ENCODE measurements at places on chromosomes 13 and 19. TPM values are rescaled to one million over a fixed set of nuclear protein-coding genes. Genes with fewer than 3 reads are reported as not detected.
A peak's percentile ranks its signal among the peaks of the same experiment; 100 is the strongest.

The NAPSA gene
- total RNA-seq, result not detected

DNA sequence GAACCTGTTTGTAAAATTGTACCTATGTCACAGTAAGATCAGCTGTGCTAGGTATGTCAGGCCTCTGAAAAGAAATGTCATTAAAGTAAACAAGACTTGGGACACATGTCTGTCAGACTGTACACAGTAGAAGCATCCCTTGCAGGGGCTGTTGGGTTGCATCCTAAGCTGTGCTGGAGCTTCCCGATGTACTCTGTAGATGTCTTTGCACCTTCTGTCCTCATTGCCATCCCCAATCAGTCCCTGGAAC is 48.7 kb upstream of the GPR183 start:
- no peaks in the 10 kb centered on the region for H3K27me3 ChIP-seq
- H3K4me3 ChIP-seq, result peak overlapping the region; percentile 11
- DNase-seq, result no peak
- no peaks in the 10 kb centered on the region for H3K4me1 ChIP-seq
- H3K27ac ChIP-seq, result peak overlapping the region; percentile 56

DNA sequence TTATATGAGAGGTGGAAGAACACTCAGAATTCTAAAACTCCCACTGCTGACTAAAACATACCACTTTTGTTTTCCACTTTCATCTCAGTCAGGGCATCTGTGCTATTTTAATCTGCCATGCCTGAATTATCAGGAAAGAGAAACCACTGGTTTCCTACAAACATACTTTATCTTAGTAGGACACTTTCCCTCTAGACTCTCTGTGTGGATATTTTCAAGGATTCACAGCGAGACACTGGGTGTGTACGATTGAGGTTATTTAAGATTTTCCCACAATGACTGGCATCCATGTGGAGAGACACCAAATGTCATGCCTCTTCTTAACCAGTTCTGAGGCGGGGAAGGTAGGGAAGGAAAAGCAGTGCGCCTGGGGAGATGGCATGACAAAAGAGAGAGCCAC is 212.2 kb downstream of the ENOX1 start:
- H3K27me3 ChIP-seq, result no peaks in the 10 kb centered on the region
- peak overlapping the region; percentile 46 for H3K27ac ChIP-seq
- H3K4me3 ChIP-seq, result no peak overlapping the region
- no peaks in the 10 kb centered on the region for H3K36me3 ChIP-seq
- DNase-seq, result no peak
- peaks cover 27% of the 10 kb centered on the region for H3K4me1 ChIP-seq

DNA sequence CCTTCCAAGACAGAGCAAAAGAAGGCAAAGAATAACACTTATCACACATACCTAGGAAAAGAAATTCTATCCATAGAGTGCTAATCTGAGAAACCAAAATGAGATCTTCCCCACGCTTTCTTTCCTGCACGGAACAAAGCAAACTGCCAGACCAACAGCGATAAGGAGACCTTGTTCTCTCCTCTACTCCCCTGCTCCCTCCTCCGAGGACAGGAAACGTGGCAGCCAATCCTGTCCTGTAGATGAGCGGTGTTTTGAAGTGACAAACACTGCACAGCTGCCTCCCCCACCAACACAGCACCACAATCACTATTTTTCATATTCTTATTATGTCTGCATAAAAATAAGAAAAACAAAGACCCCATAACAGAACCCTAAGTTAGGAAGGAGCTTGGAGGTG is 113.9 kb upstream of the IRS2 start:
- H3K4me1 ChIP-seq, result no peaks in the 10 kb centered on the region
- DNase-seq, result no peak
- no peak overlapping the region for H3K27ac ChIP-seq
- H3K36me3 ChIP-seq, result no peaks in the 10 kb centered on the region

- H3K27me3 ChIP-seq, result no peaks in the 10 kb centered on the region
- no peak for DNase-seq
- H3K27ac ChIP-seq, result no peak overlapping the region
- no peaks in the 10 kb centered on the region for H3K36me3 ChIP-seq
Measured at GRCh38 chr19:29247471-29247870, 34.5 kb upstream of the UQCRFS1 start.

DNA sequence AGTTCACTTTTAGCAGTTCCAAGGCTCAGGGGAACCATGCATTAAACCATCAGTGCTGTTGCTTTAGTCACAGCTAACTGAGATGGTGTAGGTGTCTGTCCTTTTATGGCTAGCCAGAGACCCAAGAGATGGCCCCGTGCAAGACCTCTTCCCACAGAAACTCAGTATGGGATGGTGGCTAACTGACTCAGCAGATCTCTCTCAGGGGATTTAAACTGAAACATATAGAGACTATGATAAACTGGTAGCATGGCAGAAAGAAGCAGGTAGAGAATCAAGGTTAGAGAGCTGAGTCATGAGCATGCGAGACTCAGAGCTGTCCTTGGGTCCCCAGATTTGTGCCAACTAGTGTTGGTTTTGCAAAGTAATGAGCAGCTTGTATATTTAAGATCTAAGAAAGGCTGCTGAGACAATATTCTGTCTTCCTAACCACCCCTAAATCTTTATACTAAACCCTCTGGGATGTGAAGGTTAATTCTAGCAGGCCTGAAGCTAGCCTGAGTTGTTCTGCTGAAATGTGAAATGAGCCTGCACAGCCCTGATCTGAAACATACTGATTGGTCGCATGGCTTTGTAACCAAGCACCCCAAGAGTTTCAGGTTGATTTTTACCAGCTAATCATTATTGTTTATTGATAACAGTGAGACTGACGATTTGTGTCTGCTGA is 6.5 kb upstream of the SCEL start:
- no peak overlapping the region for H3K4me3 ChIP-seq
- DNase-seq, result no peak
- H3K27me3 ChIP-seq, result no peaks in the 10 kb centered on the region
- no peak overlapping the region for H3K27ac ChIP-seq
- H3K36me3 ChIP-seq, result no peaks in the 10 kb centered on the region
- H3K4me1 ChIP-seq, result no peaks in the 10 kb centered on the region

DNA sequence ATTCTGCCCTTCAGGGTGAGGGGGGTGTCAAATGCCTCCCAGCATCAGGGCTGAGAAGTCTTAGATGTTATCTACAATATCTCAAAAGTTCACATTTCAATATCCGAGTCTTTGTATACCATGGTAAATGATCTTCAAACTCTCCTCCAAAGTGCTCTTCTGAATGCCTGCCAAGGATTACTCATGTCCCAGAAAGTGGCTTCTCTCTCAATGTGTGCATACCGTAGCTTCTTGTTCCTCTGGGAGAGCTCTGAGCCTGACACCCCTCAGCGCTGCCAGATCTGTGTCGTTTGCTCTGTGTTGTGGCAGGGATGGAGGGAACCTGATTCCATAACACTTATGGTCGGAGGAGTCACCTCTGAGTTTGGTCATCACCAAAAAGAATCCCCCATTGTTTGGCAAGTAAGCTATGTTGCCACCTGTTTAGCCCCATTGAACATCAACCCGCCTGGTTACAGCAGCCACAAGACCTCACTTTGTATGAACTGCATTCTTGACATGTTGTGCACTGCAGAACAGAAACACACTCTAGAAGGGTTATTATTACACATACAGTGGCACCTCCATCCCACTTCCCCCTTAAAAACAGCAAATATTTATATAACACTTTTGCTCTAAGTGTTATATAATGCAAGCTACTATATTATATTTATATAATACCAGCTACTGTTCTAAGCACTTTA is 163.1 kb upstream of the MIR17HG start:
- H3K27ac ChIP-seq, result no peak overlapping the region
- H3K36me3 ChIP-seq, result no peaks in the 10 kb centered on the region
- no peak for DNase-seq
- H3K27me3 ChIP-seq, result no peaks in the 10 kb centered on the region
- H3K4me1 ChIP-seq, result no peaks in the 10 kb centered on the region

GRCh38 chr13:80306337-80306972 is 34.5 kb downstream of the SPRY2 start:
- H3K4me1 ChIP-seq, result peaks cover 13% of the 10 kb centered on the region
- DNase-seq, result no peak
- peak overlapping the region; percentile 55 for H3K27ac ChIP-seq

All from sigmoid colon (tissue), 7 donors.